BJ (cell line): ENCODE measurements at places on chromosomes 13 and 19.

DNA sequence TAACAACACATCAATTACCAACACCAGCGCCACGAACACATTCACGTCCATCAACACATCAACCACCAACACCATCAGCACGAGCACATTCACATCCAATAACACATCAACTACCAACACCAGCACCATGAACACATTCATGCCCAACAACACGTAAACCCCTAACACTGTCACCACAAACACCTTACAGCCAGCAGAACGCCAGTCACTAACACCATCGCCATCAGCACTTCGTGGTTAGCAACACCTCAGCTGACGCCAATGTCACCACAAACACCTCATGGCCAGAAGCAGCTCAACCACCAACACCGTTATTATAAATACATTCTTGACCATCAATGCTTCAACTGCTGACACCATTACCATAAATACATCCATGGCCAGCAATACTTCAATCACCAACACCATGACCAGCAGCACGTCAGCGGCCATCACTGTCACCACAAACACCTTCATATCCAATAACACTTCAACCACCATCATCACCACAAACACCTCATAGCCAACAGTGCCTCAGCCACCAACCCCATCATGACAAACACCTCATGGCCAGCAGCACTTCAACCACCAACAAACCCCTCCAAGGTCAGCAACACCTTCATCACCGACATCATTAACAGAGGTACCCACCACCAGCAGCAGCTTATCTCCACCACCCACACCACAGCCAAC is 9.4 kb downstream of the FCER2 start:
- DNase-seq: no peak

DNA sequence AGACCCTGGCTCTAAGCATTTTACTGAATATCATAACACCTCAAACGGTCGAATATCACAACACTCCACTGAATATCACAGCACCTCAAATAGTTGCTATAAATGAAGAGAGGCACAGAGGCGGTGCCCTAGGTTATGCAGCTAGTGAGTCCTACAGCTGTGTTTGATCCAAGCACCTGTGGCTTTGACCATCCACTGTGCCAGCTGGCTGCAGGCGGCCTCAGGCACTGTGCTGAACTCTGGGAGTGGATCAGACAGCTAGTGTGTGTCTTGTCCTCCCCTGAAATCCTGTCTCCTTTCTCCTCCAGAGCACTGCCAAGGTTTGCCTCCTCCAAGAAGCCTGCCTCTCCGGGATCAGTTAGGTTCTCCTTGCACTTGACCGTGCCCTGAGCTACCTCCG is 7.3 kb downstream of the NOSIP start:
- no peak for DNase-seq

DNA sequence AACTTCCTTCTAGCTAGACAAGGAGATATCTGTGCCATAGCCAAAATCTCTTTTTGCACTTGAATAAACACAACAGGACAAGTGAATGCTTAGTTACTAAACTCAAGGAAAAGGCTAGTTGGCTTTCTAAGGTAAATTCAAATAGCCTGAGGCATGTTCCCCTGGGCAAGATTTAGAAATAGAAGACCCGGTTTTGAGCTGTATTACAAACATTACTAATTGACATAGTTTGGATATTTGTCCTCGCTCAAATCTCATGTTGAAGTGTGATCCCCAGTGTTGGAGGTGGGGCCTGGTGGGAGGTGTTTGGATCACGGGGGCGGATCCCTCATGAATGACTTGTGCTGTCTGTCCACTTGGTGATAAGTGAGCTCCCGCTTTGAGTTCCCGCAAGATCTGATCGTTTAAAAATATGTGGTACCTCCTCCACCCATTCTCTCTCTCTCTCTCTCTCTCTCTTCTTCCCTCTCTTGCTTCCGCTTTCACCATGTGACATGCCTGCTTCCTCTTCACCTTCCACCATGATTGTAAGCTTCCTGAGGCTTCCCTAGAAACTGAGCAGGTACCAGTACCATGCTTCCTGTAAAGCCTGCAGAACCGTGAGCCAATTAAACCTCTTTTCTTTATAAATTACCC is 3.9 kb upstream of the KBTBD6 start:
- DNase-seq: no peak

- DNase-seq: no peak
These were observed 194.3 kb upstream of the SLITRK6 start for GRCh38 chr13:85993567-85993966.

GRCh38 chr19:55312621-55313512 is 12.3 kb downstream of the TMEM150B start:
- DNase-seq: no peak
